RPMI7951 (cell line): ENCODE measurements at places on chromosomes 4 and X. TPM values are rescaled to one million over a fixed set of nuclear protein-coding genes. Genes with fewer than 3 reads are reported as not detected.
A peak's percentile ranks its signal among the peaks of the same experiment; 100 is the strongest.

CTAG1B gene
- not detected in 2 replicates for total RNA-seq

NPY2R gene
- total RNA-seq: not detected in 2 replicates

CD38 gene
- 0.10 and 0.12 TPM in 2 replicates for total RNA-seq

SPANXA1 gene
- total RNA-seq: 3.8 and 69.2 TPM in 2 replicates

DNA sequence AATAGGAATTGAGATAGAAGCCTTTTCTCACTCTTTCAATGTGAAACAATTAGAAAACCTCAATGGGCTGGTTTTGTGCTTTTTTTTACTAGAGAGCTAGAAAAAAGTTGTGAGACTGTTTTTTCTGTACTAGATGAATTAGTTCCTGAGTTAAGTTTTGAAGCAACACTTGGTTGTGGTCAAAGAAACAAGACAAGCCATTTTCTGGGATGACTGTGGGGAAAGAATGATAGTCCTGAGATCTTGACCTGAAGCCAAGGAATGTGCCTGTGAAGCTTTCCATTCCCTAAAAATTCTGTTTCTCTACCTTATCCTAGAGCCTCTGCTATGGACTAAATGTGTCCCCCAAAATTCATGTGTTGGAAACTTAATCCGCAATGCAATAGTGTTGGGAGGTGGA is 157.8 kb upstream of the TLL1 start:
- no peak for DNase-seq

DNA sequence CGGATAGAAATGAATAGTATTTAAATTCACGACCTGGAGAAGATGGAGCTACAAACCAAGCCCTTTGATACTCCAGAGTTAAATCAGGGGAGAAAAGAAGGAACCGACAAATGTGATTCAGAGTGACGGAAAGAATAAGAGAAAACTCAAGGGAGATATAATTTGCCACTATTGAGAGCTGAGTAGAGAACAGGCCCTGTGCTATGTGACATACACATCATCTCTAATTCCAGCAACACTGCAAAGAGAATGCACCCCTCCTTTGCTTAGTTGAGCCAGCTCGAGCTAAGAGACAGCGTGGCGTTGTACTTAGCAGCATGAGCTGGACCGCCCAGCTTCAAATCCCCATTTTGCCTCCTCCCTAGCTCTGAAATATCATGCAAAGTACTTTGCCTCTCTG is 266.4 kb upstream of the TENM3 start:
- DNase-seq: no peak

DNA sequence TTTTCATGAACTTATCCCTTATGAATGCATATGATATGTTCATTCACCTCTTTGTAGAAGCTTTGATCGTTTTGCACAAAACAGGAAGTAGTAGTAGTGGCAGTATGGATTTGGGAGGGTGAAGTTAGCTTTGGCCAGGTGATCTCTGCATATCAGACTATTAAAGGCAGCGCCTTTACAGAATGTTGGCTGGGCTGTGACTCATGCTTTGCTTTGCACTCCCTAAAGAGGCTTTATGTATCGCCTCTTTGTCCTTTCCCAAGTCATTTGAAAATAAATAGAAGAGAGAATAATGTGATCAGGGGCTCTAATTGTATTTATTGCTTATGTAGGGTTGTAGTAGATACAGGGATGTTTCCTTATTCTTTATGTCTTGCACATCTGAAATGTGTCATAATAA is 50.4 kb downstream of the SHROOM3 start:
- DNase-seq: no peak

DNA sequence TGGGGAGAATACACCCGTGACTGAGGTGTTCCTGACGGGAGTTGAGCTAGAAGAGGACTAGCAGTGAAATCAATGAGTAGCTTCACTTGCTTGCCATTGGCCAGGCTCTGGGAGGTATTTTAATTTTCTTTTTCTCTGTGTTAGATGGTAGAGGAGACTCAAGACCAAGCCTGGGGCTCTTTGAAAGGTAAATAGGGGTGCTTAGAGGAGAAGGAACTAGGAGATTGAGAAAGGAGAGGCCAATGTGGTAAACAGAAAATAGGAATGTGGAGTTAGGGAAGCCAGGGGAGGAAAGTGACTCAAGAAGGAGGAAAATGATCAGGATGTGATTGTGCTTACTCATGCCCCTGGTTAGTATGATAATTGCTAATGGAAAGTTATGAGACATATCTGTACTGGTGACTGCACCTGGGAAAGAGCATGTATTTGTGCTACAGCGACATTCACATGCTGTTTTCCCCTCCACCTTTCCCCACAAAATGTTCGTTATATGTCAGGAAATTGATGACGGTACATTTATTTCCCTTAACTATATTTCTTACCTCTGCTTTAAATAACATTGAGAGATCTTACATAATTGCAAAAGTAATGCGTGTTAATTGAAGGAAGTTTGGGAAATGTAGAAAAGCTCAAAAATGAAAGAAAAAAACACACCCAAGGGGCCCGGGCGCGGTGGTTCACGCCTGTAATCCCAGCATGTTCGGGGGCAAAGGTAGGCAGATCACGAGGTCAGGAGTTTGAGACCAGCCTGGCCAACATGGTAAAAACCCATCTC is 16.9 kb upstream of the LRBA start:
- DNase-seq: peak; percentile 23

DNA sequence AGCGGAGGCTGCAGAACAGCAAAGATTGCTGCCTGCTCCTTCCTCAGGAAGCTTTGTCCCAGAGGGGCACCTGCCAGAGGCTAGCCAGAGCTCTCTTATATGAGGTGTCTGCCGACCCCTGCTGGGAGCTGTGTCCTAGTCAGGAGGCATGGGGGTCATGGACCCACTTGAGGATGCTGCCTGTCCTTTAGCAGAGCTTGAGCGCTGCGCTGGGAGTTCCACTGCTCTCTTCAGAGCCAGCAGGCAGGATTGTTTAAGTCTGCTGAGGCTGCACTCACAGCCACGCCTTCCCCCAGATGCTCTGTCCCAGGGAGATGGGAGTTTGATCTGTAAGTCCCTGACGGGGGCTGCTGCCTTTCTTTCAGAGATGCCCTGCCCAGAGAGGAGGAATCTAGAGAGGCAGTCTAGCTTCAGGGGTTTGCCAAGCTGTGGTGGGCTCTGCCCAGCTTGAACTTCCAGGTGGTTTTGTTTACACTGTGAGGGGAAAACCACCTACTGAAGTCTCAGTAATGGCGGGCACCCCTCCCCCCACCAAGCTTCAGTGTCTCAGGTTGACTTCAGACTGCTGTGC is 10.9 kb downstream of the DCK start:
- no peak for DNase-seq

DNA sequence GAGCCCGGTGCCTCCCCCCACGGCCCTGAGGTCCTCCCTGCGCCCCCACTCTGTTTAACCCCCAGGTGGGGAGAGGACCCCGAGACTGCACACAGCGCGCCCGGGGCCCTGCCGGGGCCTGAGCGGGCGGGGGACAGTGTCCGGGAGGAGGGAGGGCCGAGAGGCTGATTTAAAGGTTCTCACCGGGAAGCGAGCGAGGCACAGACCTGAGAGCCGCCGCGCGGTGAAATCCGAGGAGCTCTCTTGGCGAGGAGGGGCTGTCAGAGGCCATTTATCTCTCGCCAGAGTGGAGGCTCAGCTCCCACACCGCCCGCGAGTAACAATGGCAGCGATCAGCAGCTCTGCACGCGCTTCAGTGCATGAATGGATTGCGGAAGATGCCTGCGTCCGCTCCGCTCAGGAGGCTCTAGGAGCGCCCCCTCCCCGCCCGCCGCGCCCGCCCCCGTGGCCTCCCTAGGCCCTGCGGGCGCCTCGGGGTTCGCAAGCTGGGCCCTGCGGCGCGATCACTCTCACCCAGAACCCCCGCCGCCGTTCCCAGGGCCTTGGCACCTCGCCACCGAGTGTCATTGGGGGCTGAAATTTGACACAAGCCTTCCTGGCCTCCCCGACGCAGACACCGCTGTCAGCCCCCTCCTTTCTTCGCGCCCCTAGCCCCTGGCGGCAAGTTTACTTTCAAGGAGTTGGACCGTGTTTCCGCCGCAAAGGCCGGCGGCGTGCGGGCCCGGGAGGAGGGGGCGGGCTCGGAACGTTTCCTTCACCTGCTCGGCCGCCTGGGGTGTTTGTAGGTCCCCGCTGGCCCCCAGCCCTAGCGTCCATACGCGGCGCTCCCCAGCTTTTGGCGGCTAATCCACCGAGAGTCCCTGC is 48.7 kb upstream of the BCOR start:
- DNase-seq: peak; percentile 41

DNA sequence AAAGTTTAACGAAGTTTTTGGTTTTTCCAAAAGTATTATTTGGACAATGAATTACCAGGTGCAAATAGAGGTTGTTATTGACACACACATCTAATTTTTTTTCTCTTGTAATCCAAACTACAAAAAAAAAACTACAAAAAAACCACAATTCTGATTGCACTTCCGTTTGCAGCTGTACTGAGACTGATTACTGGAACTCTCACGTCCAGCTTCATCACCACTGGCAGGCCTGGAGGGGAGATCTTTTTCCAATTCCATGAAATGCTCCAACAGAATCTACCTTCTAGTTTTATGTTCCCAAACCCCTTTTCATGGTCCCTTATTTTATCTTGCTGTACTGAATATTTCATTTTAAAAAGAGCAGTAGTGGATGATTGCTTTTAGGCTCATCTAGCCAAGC is 1118.3 kb downstream of the C4orf33 start:
- peak; percentile 2 for DNase-seq

- DNase-seq: no peak
These were observed 909.0 kb upstream of the PCDH10 start for GRCh38 chr4:132240081-132240480.

DNA sequence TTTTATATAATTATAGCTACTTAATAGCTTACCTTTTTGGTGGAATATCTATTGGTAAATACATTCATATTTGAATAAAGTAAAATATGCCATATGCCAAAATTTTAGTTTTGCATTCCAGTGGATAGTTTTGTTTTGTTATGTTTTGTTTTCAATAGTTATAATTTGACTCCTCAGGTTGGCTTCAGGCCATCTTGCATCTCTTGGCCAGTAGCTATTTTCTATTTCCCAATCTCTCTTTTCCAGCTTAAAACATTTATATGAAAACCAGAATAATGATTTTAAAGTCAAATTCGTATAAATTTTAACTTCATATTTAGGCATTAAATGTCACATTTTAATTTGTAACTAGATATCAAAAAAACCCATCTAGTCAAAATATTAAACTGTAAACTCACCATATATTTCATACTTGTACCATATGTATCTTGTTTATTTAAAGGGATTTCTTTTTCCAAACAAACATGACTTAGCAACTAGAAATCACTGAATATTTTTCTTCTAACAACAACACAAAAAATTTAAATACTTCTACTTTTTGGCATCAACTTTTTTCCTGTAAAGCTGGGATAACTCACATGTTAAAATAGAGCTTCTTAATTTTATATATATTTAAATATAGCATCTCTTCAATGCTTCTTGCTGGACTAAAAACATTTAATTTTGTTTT is 1209.6 kb downstream of the PCDH7 start:
- DNase-seq: no peak

GRCh38 chrX:96713303-96713702 is 28.7 kb downstream of the DIAPH2 start:
- DNase-seq: no peak

GRCh38 chr4:86302251-86302650 is 57.6 kb downstream of the MAPK10 start:
- no peak for DNase-seq

- no peak for DNase-seq
These were observed 160.2 kb downstream of the MAGEB5 start for GRCh38 chrX:26376037-26376708.

DNA sequence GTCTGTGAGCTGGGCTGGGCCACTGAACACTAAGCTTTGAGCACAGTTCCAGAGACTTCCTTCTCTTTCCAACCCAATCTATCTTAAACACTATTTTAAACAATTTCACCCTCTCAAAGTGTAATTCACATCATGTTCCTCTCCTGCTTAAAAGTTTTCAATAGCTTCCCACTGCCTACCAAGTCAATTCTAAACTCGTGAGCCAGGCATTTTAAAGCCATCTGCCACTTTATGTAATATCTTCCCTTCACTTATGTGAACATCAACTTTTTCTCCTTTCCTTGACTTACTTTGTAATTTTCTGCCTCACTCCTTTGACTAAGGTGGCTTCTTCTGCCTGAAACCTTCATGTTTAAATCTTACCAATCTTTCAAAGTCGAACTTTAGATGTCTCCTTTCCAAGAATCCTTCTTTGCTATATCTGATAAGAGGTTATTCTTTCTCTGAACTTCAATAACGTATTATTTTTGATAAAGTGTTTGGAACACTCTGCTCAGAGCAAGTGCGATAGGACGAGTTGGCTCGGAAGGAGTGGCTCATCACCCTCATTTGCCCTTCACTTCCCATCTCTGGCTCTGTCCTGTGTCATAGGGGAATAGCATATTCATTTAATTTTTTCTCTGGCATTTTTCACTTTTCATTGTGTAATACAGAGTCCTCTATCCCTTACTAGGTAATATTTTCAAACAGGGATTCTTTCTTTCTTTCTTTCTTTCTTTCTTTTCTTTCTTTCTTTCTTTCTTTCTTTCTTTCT is 13.0 kb upstream of the SPARCL1 start:
- DNase-seq: no peak

- DNase-seq: no peak
These were observed 24.3 kb downstream of the SH3BP2 start for GRCh38 chr4:2817137-2817536.

- no peak for DNase-seq
These were observed 219.4 kb downstream of the SLC4A4 start for GRCh38 chr4:71558248-71558647.

DNA sequence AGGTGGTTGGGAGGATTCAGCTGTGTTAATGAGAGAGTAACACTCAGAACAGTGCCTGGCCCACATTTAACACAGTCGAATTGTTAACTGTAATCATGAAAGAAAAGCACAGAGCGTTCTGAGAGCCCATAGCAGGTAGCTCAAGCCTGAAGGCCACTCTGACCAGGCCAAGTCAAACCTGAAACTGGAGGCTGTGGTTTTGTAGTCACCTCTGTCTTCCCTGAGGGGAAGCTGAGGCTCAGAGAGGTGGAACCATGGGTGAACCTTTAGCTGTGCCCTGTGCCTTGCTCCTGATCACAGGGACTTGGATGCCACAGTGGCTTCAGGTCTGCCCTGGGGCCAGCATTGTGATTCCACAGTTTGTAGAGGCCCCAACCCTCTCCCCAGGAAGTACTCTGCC is 16.6 kb upstream of the UBA1 start:
- no peak for DNase-seq

GRCh38 chr4:751676-752075 is 46.0 kb downstream of the PCGF3 start:
- no peak for DNase-seq

DNA sequence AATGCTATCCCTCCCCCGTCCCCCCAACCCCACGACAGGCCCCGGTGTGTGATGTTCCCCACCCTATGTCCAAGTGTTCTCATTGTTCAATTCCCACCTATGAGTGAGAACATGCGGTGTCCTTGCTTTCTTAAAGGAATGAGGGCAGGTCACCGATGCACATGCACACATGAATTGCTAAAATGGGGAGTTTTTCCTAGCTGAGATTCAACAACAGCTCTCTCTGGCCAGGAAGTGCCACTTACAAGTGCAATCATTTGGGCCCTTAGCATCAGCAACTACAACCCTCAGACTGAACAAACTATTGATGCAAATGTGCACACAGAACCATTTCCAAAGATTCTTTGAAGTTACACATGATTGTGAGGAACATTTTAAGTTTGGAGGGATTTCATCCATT is 95.7 kb upstream of the IQCM start:
- DNase-seq: no peak
